ENCODE measurements at places on chromosomes 11 and 22. TPM values are rescaled to one million over a fixed set of nuclear protein-coding genes. Genes with fewer than 3 reads are reported as not detected.

- no peak for DNase-seq
Measured at GRCh38 chr11:104968355-104968855, at the start of gene CASP4. TSS of gene CASP4 (minus strand) at chr11:104968574. CDS start at chr11:104968525, 49 bp downstream.

DNA sequence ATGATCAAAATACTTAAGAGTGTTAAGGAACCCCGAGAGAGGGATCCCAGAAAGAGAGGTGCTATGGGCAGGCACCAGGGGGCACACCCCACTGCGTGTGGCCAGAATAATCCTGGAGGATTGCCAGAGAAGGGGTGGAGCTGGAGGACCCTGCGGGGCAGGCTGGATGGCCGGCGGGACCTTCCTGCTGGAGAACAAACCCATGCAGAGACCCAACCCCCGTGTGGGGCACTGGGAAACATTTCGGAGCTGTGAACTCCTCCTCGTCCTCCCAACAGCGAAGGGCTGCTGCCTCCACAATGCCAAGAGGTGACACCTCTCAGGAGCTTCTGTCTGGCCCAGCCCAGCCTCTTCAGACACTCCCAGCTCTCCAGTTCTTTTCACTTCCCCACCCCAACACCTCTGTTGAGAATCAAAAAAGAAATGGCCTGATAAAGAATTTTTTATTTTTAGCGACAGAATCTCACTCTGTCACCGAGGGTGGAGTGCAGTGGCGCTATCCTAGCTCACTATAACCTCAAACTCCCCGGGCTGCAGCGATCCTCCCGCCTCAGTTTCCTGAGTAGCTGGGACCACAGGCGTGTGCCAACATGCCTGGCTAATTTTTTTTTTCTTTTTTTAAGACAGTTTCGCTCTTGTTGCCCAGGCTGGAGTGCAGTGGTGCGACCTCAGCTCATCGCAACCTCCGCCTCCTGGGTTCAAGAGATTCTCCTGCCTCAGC is 25.6 kb downstream of the RHOD start:
- DNase-seq = no peak

DNA sequence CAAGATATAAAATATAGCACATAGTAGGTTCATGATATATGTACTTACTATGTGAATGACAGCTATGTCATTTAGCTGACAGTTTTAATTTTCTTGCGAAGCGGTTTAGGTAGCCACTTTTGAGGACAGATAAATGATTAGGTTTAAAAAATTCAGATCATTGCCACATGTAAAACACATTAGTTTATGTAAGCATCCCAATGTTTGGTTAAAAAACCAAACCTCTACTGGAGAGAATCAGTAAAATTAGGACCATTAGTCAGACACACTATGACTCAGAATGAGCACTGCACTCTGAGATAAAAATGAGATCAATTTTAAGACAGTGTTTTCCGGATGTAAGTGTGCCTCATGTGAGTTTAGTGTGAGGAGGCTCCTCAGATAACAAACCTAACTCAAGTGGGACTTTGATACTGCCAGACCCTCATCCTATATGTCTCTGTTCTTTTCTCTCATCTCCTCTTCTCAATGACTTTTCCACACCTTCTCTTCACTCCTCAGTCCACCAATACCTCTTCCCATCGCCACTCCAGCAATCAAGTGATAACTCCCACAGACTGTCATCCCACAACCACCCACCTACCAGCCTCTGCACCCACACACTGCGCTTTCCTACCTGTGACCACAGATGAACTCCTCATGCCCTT is 6.8 kb upstream of the OR2AT4 start:
- DNase-seq = no peak

DNA sequence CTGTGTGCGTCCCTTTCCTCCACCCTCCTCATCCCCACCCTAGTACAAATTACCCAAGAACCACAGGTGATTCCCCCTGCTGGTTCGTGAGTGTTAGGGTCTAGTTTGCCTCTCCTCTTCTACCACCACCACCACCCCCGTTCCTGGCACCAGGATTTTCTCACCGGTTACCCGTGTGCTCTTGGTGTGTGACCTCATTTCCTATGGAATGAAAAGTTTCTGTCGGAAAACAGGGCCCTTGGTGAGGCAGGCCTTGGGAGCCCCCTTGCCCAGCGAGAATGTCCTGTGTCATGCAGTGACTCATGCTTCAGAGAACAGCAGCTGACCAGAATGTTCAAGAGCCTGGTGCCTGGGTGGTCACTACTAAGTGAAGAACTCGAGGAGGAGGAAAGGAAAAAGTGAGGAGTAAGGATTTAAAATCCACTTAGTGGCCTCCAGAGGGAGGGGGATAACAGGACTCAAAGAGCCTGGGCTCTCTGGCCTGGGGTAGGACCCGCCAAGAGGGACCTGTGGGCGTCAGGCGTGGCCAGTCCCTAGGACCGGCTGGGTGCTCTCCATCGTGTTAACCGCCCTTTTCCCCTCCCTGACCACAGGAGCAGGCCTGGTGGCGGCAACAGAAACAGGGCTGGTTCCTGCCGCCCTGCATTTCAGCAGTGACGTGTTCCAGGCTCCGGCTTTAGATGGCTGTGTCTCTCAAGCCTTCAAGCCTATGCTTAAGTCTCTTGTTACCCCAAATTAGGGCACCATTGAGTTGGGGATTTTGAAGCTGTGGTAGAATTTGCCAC is 30.2 kb downstream of the C22orf31 start:
- DNase-seq = no peak

The PAMR1 gene
- not detected for total RNA-seq

All from activated B cell treated with CpG ODN at 0.5 μM for 24 hours (primary cell).